ENCODE measurements at places on chromosomes 11 and 22. TPM values are rescaled to one million over a fixed set of nuclear protein-coding genes. Genes with fewer than 3 reads are reported as not detected.

TNNT3 gene
- total RNA-seq = 10.1 TPM

CALCA gene
- not detected for total RNA-seq

INS gene
- total RNA-seq = not detected

- DNase-seq = no peak
- no peaks in the 10 kb centered on the region for H3K27me3 ChIP-seq
- peaks cover 6% of the 10 kb centered on the region for H3K4me1 ChIP-seq
- H3K4me3 ChIP-seq = no peak overlapping the region
- H3K36me3 ChIP-seq = peaks cover 15% of the 10 kb centered on the region
- no peak overlapping the region for H3K27ac ChIP-seq
Measured at GRCh38 chr22:20520093-20520511, 12.7 kb downstream of the MED15 start.

MMP27 gene
- not detected for total RNA-seq

LTO1 gene
- total RNA-seq = 10.2 TPM

- H3K4me1 ChIP-seq = no peaks in the 10 kb centered on the region
- no peaks in the 10 kb centered on the region for H3K27me3 ChIP-seq
- H3K27ac ChIP-seq = peak overlapping the region; percentile 93
- DNase-seq = no peak
- peak overlapping the region; percentile 76 for H3K4me3 ChIP-seq
Measured at GRCh38 chr11:18012122-18012905, 533 bp downstream of the SERGEF start.

OR51E2 gene
- total RNA-seq = 2.0 TPM

SNX32 gene
- not detected for total RNA-seq

LMO2 gene
- total RNA-seq = 56.0 TPM

DNA sequence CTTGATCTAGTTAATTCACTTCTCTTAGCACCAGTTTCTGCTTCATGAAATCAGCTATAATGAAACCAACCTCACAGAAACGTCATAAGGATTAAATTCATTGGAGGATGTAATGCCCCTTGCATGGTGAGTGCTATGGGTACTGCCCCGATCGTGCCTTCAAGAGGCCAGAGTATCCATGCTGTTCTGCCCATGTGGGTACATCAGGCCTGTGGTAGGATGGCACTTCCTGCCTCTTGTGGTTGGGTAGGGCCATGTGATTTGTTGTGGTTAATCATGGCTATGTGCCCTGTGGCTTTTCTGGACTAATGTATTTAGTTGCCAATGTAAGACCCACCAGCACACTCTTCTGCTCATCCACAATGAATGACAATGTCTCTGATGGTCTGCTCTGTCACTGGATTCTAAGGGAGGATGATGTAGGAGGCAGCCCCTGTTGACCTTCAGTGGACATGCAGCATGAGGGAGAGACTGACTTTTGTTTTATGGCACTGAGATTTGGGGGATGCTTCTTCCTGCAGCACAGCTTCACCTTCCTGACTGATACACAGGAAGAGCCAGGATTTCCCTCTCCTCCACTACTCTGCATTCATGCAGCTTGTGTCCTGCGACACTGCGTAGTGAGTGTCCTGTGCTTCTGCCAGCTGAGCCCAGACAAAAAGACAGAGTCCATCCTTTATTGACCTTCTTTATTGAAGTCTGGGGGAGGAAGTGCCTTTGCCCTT, 66.2 kb downstream of the DHCR7 start:
- H3K27me3 ChIP-seq = no peaks in the 10 kb centered on the region
- DNase-seq = no peak
- H3K27ac ChIP-seq = no peak overlapping the region
- H3K4me1 ChIP-seq = no peaks in the 10 kb centered on the region

GRCh38 chr11:11946180-11946579, 62.2 kb downstream of the DKK3 start:
- H3K4me3 ChIP-seq = no peak overlapping the region
- no peak overlapping the region for H3K27ac ChIP-seq
- peaks cover 28% of the 10 kb centered on the region for H3K36me3 ChIP-seq

DNA sequence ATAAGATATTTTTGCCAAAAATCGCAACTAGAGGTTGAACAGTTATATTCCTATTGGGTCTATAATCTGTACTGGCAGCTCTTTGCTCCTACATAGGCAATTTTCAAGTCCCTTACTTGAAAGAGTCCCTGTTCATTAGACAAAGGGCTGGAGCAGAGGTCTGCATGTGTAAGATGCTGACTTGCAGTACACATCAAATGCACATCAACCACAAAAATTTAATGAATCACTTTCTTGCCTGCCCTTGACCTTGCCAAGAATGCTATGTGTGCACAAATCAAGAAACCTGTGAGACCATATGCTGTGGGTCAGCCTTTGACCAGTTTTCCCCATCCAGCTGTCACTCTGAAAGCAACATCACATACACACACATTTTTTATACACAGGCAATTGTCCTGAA, 661.5 kb downstream of the LRRC4C start:
- H3K4me1 ChIP-seq = no peaks in the 10 kb centered on the region
- H3K27ac ChIP-seq = no peak overlapping the region
- H3K36me3 ChIP-seq = no peaks in the 10 kb centered on the region
- H3K4me3 ChIP-seq = no peak overlapping the region

GRCh38 chr11:65854852-65855837, 2.8 kb downstream of the CFL1 start:
- no peak for DNase-seq
- no peaks in the 10 kb centered on the region for H3K27me3 ChIP-seq
- H3K27ac ChIP-seq = no peak overlapping the region
- H3K36me3 ChIP-seq = peaks cover 50% of the 10 kb centered on the region

FAT3 gene
- 2.8 TPM for total RNA-seq

SORL1 gene
- total RNA-seq = 10.5 TPM

DNA sequence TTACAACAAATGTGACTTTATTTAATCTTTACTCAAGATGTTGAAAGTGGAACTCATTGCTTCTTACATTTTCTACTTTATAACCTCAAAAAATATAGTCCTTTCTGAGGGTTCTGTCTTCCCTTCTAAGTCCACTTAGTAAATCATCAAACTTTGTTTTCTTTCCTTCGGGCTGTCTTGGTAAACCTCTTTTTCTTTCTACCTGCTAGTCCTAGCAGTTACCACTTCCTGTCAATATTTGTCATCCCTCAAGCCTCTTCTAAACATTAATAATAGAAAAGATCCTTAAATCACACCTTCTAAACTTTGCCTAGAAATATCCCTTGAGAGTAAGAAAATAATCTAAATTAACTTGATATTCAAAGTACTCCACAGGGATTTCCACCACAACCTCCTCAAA, 580.4 kb downstream of the CNTN5 start:
- no peak overlapping the region for H3K4me3 ChIP-seq
- no peaks in the 10 kb centered on the region for H3K36me3 ChIP-seq
- no peaks in the 10 kb centered on the region for H3K27me3 ChIP-seq
- no peaks in the 10 kb centered on the region for H3K4me1 ChIP-seq
- DNase-seq = no peak

GRCh38 chr11:47057365-47057764, 119.3 kb downstream of the ARFGAP2 start:
- no peaks in the 10 kb centered on the region for H3K4me1 ChIP-seq
- no peaks in the 10 kb centered on the region for H3K36me3 ChIP-seq
- no peak overlapping the region for H3K4me3 ChIP-seq

SLC43A1 gene
- 18.4 TPM for total RNA-seq

DNA sequence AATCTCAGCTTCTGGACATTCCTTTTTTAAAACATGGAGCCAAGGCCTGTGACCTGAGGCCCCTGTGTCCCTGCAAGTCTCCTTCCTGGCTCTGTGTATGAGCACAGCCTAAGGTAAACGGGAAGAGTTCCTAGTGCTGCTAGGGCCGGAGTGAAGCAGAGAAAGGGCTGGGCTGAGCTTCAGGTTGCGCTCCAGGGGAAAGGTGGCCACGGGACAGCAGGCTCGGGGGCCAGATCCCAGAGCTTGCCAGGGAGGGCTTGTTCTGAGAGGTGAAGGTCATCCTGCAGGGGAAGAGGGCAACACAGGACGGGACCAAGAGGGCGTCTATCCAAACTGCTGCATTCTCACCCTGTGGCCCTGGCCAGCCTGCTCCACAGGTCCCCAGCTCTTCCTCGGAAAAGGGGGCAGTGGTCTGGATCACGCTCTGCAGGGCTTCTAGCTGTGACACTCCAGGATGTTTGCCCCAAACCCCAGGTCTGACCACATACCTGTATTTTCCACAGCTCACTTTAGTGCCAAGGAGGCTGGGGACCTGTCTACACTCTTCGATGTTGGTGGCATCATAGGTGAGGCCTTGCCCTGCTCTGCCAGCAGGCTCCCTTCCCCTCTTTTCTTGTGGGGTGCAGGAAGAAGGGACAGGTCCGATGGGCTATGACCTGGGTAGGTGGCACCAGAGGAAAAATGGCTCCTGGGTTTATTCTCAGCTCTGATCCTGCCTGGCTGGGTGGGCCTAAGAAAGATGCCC, 20.4 kb downstream of the SLC37A2 start:
- no peak overlapping the region for H3K27ac ChIP-seq
- H3K4me1 ChIP-seq = no peaks in the 10 kb centered on the region
- no peaks in the 10 kb centered on the region for H3K27me3 ChIP-seq
- DNase-seq = no peak
- no peak overlapping the region for H3K4me3 ChIP-seq

GRCh38 chr11:61195719-61196118, 7.6 kb upstream of the PGA3 start:
- DNase-seq = no peak
- H3K27me3 ChIP-seq = no peaks in the 10 kb centered on the region
- no peak overlapping the region for H3K4me3 ChIP-seq
- no peaks in the 10 kb centered on the region for H3K4me1 ChIP-seq
- no peak overlapping the region for H3K27ac ChIP-seq

DNA sequence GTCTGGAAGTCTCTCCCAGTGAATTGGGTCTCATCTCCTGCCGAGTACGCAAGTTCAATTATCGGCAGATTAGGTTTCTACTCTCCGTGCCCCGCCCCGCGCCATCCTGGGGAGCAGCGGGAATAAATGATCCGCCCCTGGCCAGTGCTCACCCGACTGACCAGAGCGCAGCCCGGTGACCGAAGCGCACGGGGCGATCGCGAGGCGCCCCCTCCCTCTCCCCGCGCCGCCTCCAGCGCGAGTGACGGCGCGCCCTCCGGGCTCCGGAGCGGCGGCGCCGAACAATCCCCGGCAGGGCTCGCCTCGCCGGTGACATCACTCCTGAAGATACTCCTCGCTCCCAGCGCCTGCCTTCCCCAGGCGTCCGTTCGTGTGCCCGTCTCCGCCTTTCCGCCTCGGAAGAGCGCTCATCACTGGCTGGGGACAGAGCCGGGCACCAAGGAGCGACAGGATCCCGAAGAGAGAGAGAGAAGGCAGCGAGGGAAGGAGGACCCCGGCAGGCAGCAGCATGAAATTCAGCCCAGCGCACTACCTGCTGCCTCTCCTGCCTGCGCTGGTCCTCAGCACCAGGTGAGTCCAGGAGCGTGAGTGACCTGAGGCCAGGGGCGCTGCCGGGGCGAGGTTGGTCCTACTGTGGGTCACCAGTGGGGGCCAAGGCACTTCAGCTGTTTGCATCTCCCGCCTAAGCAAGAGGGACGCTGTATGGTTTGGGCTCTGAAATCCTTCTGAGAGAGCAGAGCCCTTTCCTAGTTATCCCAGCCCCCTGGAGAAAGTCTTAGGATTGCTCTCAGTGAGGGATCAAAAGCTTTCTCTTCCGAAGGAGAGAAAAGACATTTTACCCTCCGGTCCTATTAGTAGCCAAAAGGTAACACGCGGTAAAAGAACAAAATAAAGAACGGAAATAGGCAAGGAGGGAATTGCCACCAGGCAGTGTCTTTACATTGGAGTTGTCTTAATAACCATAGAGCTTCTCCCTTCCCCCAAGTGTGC, at the start of gene LUZP2:
Gene LUZP2, plus strand, starts transcription at position 318 of the 990 bp plus-strand sequence.
- no peak within 1 kb of the TSS for H3K27ac ChIP-seq
- H3K27me3 ChIP-seq = no peaks in the 10 kb centered on the region
- DNase-seq = no peak
- H3K36me3 ChIP-seq = no peaks in the 10 kb centered on the region
- peak within 1 kb of the TSS; percentile 44 for H3K4me3 ChIP-seq

Measured in ascending aorta (tissue), 2 donors.